Substantia nigra (tissue), 51 donors: ENCODE measurements at places on chromosomes 11 and 22.

- DNase-seq, result peak; percentile 2
These were observed 673.1 kb downstream of the KCNA4 start for GRCh38 chr11:29343465-29344333.

- DNase-seq, result no peak
These were observed 24.4 kb downstream of the MRGPRG start for GRCh38 chr11:3194016-3194816.

DNA sequence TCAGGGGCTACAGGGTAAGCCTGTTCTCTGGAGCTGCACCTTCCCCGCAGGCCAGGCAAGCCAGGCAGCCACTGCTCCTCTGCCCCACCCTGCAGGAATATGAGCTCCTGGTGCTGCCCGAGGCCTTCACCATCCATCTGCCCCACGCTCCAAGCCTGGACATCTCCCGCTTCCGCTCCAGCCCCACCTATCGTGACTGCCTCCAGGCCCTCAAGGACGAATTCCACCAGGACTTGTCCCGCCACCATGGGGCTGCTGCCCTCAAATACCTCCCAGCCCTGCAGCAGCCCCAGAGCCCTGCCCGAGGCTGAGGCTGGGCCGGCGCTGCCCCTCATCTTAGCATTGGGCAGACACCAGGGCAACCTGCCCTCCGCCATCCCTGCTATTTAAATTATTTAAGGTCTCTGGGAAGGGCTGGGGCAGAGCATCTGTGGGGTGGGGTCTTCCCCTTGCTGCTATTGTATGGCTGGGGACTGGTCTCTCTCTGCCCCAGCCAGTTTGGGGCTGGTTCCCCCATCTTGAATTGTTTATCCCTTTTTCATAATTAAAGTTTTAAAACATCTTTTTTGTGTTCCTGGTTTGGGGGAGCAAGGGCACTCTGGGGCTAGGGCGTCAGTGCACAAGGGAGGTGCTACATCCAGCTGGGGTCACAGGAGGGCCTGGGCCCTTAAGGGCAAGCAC, 6.2 kb downstream of the LARGE2 start:
- DNase-seq, result no peak

- no peak for DNase-seq
These were observed 4.2 kb downstream of the USP2 start for GRCh38 chr11:119377112-119377901.

DNA sequence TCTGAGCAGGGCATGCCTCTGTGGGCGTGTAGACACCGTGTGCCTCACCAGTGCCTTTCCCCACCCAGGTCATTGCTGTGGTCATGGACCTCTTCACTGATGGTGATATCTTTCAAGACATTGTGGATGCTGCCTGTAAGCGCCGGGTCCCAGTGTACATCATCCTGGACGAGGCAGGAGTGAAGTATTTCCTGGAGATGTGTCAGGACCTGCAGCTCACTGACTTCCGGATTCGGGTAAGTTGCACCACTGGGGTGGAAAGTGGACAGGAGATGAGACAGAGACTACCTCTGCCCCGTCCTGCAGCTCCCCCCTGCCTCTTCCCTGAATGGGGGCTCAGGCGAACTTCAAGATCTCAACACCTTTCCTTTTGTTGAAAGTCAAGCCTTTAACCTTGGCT, 24.3 kb downstream of the FAM83F start:
- DNase-seq, result no peak

GRCh38 chr11:112106070-112106469, 19.4 kb downstream of the SDHD start:
- no peak for DNase-seq

GRCh38 chr11:131889760-131890581, 519.6 kb downstream of the NTM start:
- no peak for DNase-seq

DNA sequence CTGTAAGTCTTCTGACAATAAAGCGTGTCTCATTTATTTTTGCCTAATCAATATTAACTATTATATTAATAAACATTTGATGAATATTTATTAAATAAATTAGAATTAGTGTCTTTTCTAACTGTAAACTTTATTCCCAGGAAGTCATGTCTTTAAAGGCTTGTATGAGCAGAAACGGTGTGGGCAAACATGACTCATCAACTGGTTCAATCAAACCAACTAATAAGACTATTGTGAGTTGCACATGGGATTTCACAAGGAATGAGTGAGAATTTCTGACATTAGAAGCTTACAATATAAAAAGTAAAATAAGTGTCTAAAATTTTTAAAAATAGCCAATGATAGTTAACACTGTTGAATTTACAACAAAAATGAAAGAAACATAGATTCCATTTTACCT, 259.2 kb upstream of the CTSC start:
- no peak for DNase-seq

- no peak for DNase-seq
These were observed 7.8 kb downstream of the SIPA1 start for GRCh38 chr11:65645710-65646109.

- no peak for DNase-seq
These were observed 35.2 kb downstream of the SOX6 start for GRCh38 chr11:16321148-16321547.

GRCh38 chr22:23708270-23708669, 17.5 kb downstream of the RGL4 start:
- DNase-seq, result no peak

DNA sequence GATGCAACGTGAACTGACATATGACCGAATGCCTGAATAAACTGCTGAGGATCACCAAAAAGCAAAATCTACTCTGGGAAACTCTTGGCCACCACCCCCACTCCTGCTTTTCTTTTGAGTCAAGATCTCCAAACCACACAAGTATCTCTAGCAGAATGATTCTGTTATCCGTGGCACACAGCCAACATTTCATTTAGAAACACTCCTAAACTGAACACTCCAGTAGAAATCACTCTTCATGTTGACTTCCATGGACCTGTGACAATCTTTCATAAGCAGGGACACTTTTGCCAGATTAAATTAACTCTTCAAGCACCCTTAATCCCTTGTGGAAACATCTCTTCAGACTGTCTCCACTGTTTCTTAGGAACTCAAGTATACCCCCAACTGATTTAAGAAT, 44.4 kb downstream of the VSIG10L2 start:
- DNase-seq, result no peak

DNA sequence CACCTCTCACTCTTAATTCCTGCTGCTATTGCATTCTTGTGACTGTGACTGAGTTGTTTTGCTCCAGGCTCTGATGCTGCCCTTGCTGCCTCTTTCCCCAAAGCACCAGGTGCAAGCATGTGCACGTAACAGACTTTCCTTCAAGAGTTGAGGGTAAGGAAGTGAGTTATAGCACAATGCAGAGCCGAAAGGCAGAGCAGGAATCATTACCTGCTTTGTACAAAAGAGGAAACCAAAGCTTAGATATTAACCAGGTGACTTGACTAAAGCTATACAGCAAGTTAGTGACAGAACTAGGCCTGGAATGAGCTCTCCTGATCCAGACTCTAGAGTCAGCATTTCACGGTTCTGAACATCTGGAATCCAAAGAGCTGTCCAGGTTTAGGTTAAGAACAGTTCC, 33.6 kb downstream of the NEU3 start:
- DNase-seq, result no peak

DNA sequence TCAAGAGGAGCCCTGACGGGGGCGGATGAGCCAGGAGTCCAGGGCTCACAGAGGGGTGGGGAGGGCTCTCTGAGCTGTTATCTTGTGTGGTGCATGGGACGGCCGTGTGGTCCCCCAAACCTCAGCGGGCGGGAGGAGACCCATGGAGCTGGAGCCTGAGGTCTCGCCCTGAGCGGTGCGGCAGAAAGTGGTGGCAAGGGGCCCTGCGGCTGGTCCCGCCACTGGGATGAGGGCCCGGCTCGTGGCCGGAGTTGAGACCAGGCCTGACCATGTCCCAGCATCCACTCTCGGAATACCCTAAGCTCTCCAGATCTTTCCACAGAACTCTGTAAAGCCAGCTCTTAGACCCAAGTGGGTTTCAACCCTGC, 22.6 kb upstream of the TTLL12 start:
- no peak for DNase-seq

GRCh38 chr22:36445158-36445668, 36.2 kb downstream of the TXN2 start:
- no peak for DNase-seq

- DNase-seq, result no peak
These were observed 86.1 kb upstream of the PARVA start for GRCh38 chr11:12291313-12291712.

GRCh38 chr11:9787260-9787659, 123.4 kb downstream of the SWAP70 start:
- DNase-seq, result no peak

- DNase-seq, result no peak
These were observed 158.7 kb downstream of the ST3GAL4 start for GRCh38 chr11:126514061-126514693.

- DNase-seq, result no peak
These were observed at the start of gene PAMR1 for GRCh38 chr11:35525501-35526175. Gene PAMR1, minus strand, starts transcription at chr11:35525616. Its CDS starts 31 bp downstream, at chr11:35525585.

DNA sequence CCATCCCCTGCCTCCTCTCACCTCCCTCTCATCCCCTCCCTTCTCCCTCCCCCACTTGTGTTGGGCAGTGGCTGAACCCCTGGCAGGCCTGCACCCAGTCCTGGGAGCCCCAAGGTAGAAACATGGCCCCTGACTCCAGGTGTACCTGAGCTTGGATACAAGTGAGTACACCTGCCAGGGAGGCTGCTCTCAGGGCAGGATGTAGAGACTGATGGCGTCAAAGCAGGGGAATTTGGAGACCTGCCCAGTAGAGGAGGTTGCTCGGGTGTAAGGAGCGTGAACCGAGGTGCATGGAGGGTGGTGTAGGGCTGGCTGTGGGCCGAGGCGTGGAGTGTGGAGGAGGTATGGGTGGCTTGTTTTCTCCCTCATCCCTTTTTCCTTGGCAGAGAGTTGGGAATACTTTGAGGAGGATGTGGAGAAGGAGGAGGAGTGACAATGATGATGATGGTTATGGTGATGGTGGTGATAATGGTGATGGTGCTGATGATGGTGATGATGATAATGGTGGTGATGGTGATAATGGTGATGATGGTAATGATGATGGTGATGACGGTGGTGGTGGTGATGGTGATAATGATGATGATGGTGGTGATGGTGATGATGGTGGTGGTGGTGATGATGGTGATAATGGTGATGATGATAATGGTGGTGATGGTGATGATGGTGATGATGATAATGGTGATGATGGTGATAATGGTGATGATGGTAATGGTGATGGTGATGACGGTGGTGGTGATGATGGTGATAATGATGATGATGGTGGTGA, 12.3 kb downstream of the MRGPRG start:
- DNase-seq, result no peak

GRCh38 chr11:45371251-45372115, 85.3 kb upstream of the SYT13 start:
- DNase-seq, result peak; percentile 56

DNA sequence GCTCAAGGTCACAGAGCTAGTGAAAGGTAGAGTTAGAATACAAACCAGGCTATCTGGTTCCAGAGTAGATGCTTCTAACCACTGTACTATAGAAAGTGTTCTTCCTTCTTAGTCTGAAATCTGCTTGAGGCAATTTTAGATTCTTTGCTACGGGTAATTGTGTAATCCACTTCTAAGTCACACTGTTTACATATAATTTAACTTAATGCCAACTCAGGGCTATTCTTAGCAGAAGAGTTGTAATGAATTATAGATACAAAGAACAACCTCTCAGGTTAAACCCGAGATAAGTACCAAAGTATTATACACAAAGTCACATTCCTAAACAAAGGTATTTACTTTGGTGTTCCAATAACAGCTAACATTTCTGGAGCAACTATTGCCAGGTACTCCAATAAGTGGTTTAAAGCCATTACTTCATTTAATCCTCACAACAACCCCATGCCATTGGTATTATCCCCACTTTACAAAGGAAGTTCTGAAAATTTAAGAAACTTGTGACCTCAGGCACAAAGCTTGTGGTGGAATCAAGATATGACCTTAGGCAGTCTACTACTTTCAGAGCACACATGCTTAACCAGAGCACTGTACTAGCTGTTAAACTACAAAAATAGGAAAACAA, 31.1 kb upstream of the DDI1 start:
- DNase-seq, result no peak

GRCh38 chr22:23116506-23117263, 25.1 kb downstream of the RSPH14 start:
- no peak for DNase-seq

- DNase-seq, result no peak
These were observed 79.4 kb downstream of the ETS1 start for GRCh38 chr11:128507936-128508335.

DNA sequence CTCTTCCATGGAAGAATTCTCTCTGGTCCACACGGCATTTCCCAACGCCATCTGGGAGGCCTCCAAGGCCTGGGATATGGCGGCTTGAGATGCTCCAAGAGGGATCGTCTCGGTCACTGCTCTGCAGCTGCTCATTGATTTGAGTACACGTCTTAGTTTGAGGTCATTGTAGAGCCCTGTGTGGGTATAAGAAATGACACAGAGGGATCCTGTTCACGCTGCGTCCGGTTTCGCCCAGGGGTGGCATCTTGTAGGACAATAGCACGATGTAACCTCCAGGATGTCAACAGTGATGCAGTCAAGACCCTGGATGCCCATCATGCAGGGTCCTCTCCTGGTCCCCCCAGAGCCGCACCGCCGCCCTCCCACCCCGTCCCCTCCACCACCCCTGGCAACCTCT, 564.6 kb downstream of the BRD1 start:
- no peak for DNase-seq

DNA sequence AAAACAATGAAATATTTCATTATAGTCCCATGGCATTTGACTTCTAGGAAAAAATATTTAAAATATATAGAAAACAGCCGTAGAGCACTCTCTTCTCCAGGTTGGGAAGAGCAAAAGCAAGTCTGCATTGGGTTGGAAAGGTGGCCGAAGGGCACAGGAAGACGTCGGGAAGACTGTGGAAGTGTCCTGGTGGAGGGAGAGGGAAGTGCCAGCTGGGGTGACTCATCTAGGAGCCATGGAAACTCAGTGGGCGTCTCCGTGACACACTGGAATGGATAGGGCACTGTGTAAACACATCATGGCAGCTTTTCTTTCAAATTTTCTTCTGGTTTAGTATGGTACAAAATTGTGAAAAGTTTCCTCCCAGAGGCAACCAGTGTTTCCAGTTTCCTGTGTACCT, 12.7 kb downstream of the GTPBP1 start:
- DNase-seq, result no peak

GRCh38 chr11:115724666-115725065, 220.5 kb upstream of the CADM1 start:
- no peak for DNase-seq
